ENCODE measurements at places on chromosomes 6 and 20.

DNA sequence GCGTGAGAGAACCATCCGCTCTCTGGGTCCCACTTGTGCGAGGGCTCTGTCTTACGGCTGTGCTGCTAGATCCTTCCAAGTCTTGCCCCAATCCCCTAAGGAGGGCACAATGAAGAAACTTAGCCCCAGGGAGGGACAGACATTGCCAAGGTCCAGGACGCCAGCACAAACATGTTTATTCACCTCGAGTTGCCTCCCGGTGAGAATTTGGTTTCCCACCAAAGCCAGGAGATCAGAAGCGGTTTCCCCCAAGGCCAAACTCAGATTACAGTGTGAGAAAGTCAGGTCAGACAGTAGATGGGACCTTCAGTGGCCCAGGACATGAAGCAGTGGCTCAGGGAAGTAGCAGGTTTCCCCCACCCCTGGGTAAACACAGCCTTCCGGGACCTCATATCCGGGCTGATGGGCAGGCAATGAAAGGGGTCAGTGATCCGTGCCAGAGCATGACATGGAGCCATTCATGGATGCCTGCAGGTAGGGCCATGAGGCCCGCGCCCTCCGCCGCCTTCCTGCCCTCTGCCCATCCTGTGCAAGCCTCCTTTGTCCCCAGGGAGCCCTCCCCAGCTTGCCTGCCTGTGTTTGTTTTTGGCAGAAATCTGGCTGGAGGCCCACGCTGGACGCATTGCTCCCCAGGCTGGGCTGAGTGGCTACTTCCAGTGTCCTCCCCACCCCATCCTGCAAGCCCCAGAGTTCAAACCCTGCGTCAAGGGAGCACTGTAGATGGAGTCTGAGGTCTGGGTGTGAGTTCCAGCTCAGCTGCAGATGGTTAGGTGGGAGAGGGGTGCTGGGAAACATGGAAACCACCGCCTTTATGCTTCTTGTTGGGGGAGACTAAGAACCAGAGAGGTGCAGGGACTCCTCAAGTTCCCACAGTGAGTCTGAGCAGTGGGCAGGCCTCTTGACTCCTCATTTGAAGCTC, 2.0 kb downstream of the BPIFB2 start:
- DNase-seq: no peak

DNA sequence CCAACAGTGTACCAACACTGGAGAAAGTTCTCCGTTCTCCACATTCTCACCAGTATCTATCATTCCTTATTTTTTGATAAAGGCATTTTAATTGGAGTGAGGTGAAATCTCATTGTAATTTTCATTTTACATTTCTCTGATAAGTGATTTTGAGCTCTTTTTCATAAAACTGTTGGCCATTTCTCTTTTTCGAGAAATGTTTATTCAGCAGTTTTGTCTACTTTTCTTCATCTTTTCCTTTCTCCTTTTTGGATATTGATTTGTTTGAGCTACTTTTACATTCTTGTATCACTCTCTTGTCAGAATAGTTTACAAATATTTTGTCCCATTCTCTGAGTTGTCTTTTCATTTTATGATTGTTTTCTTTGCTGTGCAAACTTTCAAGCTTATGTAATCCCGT, 555.2 kb downstream of the COL12A1 start:
- DNase-seq: no peak

DNA sequence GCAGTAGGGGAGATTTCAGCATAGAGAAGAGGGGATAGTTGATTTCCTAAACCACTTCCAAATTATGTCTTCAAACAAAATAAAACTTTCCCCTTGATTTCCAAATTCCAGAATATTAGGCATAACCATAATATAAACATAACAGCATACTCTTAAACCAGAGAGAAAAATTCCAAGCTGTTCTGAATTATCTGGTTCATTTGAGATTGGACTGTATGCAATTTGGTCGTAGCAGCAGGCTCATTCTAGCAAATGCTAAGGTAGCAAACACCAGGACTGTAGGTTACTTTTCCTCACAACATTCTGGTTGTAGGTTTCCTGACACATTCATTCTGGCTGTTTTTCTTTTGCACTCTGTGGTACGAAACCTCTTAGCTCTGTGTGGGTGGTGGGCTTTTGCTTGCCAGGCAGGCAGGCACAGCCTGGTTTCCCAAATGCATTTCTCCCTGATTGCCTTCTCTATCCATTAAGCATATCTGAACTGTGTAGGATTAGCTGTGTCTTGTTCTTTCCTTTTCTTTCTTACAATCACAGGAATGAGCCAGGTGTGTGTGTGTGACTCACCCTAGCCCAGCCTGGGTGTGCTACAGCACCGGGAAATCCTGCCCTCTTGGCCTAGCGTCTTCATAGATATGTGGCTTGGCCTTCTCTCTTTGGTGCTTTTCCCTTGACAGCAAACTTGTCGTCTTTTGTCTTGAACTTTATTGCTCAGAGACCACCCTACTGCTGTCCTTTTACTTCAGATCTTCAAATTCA, 77.1 kb downstream of the JARID2 start:
- no peak for DNase-seq

DNA sequence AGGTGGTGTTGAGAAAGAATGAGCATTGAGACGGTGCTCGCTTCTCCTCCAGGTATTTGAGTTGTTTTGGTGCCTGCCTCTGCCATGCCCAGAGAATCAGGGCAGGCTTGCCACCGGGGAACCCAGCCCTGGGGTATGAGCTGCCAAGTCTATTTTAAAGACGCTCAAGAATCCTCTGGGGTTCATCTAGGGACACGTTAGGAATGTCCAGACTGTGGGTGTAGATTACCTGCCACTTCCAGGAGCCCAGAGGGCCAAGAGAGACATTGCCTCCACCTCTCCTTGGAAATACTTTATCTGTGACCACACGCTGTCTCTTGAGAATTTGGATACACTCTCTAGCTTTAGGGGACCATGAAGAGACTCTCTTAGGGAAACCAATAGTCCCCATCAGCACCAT, 28.3 kb downstream of the SAYSD1 start:
- DNase-seq: no peak

- no peak for DNase-seq
These were observed 80.6 kb downstream of the IRAK1BP1 start for GRCh38 chr6:78947962-78948361.
